ENCODE measurements at places on chromosomes 5 and 9.

DNA sequence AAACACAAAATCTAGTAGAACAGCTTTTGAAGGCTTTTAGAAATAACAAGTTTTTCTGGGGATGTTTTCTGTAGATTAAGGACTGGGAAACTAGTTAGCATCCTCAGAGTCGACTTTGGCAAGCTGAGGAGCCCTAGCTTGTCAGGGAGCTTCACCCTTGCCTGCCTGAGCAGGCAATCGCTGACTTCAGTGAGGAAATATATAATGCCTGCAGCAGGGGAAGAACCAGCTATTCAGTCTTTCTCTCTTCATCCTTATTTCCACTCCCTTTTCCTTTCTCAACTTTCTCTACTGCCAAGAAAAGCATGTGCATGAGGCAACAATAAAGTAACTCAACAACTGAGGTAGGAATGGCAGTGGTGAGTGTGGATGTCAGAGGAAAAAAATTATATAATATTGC, 54.7 kb downstream of the PLK2 start:
- DNase-seq = no peak

GRCh38 chr9:95116808-95117204, 200.7 kb downstream of the FANCC start:
- DNase-seq = no peak

DNA sequence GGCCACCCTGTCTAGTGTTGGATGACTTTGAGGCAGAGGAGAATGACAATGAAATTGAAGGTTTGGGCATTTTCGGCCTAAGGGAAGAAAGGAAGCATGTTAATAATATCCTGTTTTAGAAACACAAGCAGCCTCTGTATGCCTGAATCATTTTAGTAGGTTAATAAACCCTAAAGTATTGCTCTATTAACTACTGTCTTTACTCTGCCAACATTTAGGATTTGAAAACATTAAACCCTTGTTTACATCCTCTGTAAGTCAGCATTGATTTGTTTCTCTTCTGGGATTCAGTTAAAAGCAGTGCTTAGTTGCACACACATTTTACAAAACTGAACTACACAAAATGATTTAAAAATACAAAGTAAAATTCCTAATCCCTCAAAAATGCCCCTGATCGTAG, 358.9 kb downstream of the ARRDC3 start:
- DNase-seq = no peak

DNA sequence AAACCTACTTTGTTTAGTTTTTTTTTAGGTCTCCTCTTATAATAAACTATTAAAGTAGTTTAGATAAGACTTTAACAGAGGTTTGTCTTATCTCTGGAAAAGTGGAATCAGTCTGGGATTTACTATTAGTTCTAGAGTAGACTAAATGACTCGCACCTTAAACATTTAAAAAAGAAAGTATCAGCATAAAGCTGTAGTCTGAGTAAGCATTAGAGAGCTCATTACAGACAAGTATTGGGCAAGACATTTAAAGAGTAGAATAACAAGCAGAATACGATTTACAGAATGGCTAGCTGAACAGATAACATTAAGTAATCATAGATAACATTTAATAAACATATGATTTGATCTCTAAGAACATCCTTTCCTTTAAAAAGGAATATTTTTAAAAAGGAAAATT, 226.0 kb upstream of the DMAC1 start:
- no peak for DNase-seq
